SHP77 (cell line): ENCODE measurements at places on chromosomes 2 and 18.

DNA sequence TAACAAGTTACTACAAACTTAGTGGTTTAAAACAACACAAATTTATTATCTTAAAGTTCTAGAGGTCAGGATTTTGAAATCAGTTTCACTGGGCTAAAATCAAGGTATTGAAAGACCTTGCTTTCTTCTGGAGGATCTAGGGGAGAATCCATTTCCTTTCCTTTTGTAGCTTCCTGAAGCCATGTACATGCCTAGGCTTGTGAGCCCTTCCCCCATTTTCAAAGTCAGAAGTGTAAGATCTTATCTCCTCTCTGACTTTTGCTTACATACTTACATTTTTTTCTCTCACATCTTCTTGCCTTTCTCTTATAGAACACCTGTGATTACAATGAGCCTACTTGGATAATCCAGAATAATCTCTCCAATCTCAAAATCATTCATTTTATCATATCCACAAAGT is 78.7 kb upstream of the MBOAT2 start:
- no peak for DNase-seq

DNA sequence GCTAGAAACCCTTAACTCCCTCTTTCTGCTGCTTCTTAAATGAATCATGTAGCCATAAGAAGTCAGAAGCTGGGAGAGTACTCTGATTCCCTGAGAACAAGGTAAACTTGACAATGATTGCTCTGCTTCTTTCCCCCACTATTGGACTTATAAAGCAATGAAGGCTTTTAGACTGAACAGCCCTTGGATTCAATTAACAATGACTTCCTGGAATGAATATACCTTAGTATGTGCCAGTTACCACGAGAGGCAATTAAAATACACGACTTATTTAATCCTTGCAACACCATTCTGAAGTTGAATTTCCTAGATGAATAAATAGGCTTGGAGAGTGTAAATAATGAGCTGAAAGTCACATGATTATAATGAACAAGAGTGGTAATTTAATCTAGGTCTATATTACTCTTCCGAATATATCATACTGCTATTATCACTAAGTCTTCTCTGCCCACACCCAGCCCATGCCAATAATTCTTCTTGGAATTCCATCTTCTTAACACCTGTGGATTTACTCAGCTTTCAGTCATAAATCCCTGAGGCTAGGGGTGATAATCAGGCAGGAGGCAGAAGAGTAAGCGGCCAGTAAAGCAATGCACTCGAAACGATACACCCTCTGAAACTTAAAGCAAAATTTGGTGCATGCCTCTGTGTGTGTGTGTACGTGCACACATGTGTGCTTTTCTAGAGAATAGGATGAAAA is 170.2 kb downstream of the ATAD2B start:
- no peak for DNase-seq

GRCh38 chr2:221588306-221588985 is 16.3 kb upstream of the EPHA4 start:
- no peak for DNase-seq

DNA sequence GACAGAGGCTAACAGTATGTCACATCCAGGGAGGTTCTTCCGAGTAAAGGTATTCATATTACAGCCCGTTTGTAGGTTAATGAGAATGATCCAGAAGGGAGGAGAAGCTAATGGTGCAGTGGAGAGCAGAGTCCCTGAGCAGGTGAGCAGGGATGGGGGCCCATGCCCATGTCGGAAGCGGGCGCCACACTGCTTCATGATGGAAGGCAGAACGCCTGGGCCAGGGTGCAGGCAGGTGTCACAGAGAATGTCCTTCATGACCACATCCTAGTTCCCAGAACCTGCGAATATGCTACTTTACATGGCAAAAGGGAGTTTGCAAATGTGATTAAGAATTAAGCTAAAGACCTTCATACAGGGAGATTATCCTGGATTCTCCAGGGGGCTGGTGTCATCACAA is 4.0 kb downstream of the HES6 start:
- no peak for DNase-seq

DNA sequence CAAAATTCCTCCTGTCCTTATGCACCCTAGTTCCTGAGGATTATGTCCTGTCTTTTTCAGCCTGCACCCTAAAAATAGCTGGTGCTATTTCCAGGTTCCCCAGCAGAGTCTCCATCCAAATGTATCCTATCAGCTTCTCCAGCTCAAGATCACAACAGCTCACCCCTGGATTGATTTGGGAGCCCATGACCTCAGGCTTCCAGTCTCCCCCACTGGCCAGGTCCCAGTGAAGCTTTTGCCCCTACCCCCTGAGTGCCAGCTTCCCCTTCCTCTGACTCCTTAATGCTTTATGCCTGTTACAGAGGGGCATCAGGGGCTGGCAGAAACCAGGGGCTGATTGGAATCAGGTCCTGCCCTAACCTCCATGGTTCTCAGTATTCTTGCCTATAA is 76.9 kb upstream of the DAPL1 start:
- DNase-seq = no peak
